HFFc6 (cell line): ENCODE measurements at places on chromosomes 1 and 21.

DNA sequence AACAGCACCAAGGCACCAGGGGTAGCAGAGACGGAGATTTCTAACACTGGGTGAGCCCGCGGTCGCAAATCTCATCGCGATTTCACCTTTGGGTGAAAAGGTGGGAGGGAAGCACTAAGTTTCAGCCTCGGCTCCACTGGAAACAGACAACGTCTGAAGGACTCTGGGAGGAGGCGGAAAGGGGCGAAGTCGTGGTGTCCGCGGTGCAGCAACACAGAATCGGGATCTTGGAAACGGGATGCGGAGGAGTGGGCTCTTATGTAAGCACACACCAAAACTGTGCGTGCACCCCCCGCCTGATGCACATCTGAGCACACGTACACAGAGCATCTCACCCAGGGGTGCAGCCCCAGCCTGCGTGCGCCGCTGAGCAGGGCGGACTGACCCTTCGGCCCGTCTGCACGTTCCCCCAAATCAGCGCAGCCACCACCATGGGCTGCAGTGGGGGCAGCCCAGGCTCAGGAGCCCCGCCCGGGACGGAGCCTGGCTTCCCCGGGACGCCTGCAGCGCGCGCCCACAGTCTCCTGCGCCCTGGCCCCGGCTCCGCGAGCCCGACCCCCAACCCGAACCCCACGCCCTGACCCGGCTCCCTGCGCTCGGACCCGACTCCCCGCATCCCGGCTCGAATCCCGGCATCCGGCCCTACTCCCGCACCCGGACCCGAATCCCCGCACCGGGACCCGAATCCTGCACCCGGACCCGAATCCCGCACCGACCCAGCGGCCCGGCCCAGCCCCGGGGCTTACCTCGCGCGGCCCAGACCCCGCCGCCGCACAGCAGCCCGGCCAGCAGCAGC is 670 bp downstream of the CLSTN1 start:
- H3K4me3 ChIP-seq = peak overlapping the region; percentile 98
- peak overlapping the region; percentile 80 for H3K27ac ChIP-seq
- H3K36me3 ChIP-seq = peaks cover 4% of the 10 kb centered on the region; the same call in 1 of the 2 replicates

DNA sequence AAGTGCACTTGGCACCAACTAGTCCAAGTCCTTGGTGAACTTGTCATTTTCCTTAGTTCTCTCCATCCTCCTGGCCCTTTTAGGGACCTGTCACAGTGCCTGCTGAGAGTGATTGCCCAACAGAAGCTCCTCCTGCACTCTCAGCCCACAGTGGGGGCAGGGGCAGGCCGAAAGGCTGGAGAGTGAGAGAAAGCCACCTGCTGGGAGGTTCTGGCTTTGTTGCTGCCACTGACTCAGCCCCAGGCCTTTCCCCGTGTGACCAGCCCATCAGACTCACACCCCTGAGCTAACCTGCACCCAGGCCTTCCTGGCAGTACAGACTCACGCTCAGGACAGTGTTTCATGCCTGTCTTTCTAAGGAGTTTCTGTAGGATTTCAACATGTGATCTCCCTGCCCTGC is 17.1 kb upstream of the PROK1 start:
- H3K4me3 ChIP-seq = no peak overlapping the region
- peak; percentile 13 for DNase-seq
- peaks cover 6% of the 10 kb centered on the region; the same call in 1 of the 2 replicates for H3K4me1 ChIP-seq
- no peaks in the 10 kb centered on the region for H3K36me3 ChIP-seq

DNA sequence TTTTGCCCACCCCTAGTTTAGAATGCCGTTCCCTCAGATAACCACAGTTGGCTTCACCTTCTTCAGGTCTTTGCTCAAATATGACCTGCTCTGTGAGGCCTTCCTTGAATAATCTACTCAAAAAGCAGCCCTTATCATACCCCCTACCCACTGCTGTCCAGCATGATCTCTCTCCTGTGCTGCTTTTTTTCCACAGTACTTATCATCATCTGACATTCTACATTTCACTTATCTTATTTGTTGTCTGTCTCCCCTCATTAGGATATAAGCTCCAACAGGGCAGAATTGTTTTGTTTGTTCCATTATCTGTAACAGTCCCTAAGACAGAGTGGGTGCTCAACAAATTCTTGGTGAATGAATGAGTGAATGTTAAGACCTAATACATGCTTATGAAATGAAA is 18.1 kb downstream of the USP24 start:
- H3K4me3 ChIP-seq = no peak overlapping the region
- peaks cover 11% of the 10 kb centered on the region; the same call in 1 of the 2 replicates for H3K36me3 ChIP-seq
- peaks cover 38% of the 10 kb centered on the region for H3K4me1 ChIP-seq
- DNase-seq = no peak

DNA sequence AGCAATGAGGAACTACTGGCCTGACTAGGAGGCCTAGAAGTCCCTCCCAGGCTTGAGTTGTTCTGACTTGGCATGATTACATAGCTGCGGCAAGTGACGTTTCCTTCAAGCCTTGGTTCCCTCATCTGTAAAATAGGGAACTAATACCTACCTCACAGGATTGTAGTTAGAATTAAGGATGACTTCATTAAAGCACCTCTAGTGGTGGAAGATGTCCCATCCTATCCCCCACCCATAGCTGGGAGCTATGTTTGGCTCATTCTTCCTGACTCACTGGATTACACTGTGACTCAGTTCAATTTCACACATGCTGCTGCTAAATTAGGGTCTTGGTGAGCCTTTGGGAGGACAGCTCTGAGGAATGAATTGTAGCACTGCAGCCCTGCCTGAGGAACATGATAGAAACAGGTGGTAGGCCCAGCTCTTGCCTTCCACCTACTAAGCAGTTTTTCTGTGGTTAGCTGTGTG is 6.0 kb upstream of the SHISA4 start:
- peaks cover 64% of the 10 kb centered on the region for H3K4me1 ChIP-seq
- H3K4me3 ChIP-seq = peak overlapping the region; percentile 40
- peak overlapping the region; percentile 80 for H3K27ac ChIP-seq
- no peaks in the 10 kb centered on the region; the same call in 1 of the 2 replicates for H3K36me3 ChIP-seq

DNA sequence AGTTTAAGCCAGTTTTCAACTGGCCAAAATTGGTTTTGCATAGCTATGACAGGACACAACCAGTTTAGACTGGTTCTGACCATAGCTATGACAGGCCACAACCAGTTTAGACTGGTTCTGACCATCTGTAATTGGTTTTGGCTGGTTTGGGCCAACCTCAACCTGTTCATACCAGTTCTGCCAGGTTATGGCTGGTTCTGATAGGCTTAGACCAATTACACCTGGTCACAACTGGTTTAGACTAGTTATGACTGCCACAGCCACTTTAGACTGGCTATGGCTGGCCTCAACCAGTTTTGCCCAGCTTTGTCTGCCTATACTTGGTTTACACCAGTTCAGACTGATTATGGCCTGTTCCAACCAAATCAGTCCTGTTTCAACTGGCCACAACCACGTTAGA is 353.2 kb upstream of the CAMK1G start:
- H3K36me3 ChIP-seq = peaks cover 6% of the 10 kb centered on the region
- H3K4me1 ChIP-seq = no peaks in the 10 kb centered on the region
- DNase-seq = no peak
- H3K27ac ChIP-seq = no peak overlapping the region
